Stimulated activated CD8-positive, alpha-beta memory T cell treated with anti-CD3 and anti-CD28 coated beads, Interleukin-7, amount 100 ng/mL, for 48 hours (primary cell): ENCODE measurements at places on chromosomes 2 and 18.

GRCh38 chr2:73282924-73283544 is 1.2 kb downstream of the FBXO41 start:
- no peak for DNase-seq

GRCh38 chr18:42620657-42621056 is 494.8 kb downstream of the RIT2 start:
- DNase-seq, result no peak

- peak; percentile 43 for DNase-seq
Measured at GRCh38 chr2:130824492-130825061, 12.1 kb upstream of the ARHGEF4 start.

GRCh38 chr18:3230401-3231334 is 10.9 kb upstream of the MYOM1 start:
- no peak for DNase-seq

DNA sequence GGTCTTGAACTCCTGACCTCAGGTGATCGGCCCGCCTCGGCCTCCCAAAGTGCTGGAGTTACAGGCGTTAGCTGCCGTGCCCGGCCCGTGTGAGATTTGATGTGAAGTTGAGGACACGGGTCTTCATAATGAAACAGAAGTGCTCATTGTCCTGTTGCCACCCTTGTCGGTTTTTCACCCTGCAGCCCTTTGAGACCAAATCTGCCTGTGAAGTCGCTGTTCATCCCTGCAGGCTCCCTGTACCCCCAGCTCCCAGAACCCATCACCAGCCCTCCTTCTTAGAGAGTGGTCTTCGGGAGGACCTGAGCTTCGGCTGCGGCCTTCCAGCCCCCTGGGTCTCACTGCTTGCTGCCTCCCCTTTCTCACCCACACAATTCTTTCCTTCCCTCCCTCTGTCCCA is 325.2 kb downstream of the GBX2 start:
- DNase-seq, result no peak
